Lung microvascular endothelial cell (primary cell): ENCODE measurements at places on chromosomes 5 and 9. TPM values are rescaled to one million over a fixed set of nuclear protein-coding genes. Genes with fewer than 3 reads are reported as not detected.

OCLN gene
- total RNA-seq, result 1.3 and 2.8 TPM in 2 replicates

ACOT12 gene
- not detected in 2 replicates for total RNA-seq

PCDHGB7 gene
- total RNA-seq, result 4.1 and 6.2 TPM in 2 replicates

ELOVL7 gene
- total RNA-seq, result under 0.01 TPM in 2 replicates

CACFD1 gene
- 9.2 and 15.9 TPM in 2 replicates for total RNA-seq

SPATA24 gene
- total RNA-seq, result 8.1 and 10.3 TPM in 2 replicates

DMRTA1 gene
- total RNA-seq, result under 0.01 TPM in 2 replicates

ARHGEF37 gene
- total RNA-seq, result 9.8 and 16.1 TPM in 2 replicates

ALDOB gene
- total RNA-seq, result 0.20 and 0.22 TPM in 2 replicates

PCDHB8 gene
- total RNA-seq, result 0.40 and 0.44 TPM in 2 replicates
